GM12892 (cell line): ENCODE measurements at places on chromosomes 7 and 10.

GRCh38 chr7:95972523-95972922 lies 200.2 kb downstream of the DYNC1I1 start:
- no peak for DNase-seq

DNA sequence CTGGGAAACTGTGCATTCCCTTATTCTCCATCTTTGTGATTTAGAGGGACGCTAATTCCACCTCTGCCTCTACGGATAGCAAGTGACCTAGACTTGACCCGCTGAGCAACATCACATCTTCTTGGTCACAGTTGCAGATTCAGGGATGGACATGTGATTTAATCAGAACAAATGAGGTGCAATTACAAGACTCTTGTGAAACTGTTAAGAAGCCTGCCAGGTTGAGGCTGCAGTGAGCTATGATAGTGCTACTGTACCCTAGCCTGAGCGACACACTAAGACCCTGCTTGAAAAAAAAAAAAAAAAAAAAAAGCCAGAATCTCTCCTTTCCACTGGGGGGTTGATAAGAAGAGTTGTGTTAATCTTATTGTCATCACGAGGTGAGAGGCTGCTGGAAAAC lies 14.4 kb downstream of the MPLKIP start:
- DNase-seq, result no peak

- DNase-seq, result no peak
Observed at GRCh38 chr7:47273974-47274766, 307.7 kb downstream of the TNS3 start.

- no peak for DNase-seq
Observed at GRCh38 chr7:72097226-72097625, 314.9 kb downstream of the CALN1 start.
